COR-L47 (cell line): ENCODE measurements at places on chromosomes 12 and 14.

DNA sequence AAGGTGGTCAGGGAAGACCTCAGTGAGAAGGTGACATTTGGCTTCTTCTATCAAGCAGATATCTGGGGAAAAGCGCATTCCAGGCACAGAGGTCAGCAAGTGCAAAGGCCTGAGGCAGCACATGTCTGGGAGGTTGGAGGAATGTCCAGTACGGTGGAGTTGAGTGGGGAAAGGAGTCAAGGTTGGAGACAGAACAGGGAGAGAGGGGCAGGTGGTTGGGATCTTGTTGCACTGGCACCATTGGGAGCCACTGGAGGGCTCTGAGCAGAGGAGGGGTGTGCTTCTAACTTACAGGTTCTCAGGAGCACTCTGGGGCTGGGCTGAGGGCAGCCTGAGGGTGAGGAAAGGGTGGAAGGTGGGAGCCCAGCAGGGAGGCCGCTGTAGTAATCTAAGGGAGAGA lies 52.1 kb downstream of the EID3 start:
- no peak for DNase-seq

DNA sequence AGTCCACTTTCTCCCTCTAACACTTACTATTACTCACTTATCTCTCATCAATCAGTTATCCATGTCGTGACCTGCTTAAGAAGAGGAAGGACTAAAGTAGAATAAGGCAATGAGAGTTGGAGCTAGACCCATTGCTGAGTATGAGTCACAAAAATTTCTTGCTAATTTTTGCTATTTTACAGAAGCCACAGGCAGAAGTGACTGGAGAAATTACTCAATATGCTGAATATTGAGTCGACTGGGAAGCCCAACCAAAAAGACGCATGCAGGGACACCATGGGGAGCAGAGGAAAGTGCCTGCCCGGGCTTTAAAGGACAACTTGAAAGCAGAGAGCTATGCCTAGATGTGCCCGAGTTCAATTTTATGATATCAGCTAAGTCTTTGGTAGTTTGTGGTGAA lies 115.4 kb upstream of the FOXG1 start:
- no peak for DNase-seq

DNA sequence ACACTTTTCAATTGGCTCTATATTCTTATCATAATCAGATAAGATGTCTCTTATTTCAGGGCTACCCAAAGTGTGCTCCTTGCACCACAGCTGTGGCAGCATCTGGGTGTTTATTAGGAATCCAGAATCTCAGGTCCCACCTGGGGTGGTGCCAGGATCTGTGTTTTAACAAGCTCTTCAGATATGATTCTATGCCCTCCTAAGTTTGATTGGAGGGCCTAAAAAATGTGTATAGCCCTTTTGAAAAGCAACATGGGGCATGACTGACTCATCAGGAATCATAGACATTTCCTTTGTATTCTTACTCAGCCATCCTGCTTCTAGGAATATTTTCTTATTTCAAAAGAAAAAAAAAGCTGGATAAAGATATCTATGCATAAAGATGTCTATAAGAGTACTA lies 103.1 kb downstream of the HELB start:
- DNase-seq: no peak

GRCh38 chr14:75566321-75566720 lies 12.1 kb upstream of the FLVCR2 start:
- DNase-seq: no peak

DNA sequence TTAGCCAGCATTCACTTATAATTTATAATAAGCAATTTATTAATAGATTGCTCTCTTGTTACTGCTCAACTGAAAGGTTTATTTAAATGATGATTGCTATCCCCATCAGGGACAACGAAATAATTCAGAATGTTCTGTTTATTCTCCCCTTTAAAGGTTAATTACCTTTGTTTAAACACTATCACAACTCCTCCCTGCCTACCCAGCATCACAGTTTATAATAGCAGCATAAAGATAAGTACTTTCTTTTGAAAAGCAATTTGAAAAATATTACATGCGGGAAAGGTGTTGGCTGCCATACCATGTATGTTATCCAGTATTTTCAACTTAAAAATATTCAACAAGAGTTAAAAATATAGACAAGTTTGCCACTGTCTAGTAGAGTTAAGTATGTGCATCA lies 30.6 kb downstream of the SCAF11 start:
- DNase-seq: no peak

GRCh38 chr14:33510063-33510481 lies 440.8 kb downstream of the EGLN3 start:
- DNase-seq: no peak

DNA sequence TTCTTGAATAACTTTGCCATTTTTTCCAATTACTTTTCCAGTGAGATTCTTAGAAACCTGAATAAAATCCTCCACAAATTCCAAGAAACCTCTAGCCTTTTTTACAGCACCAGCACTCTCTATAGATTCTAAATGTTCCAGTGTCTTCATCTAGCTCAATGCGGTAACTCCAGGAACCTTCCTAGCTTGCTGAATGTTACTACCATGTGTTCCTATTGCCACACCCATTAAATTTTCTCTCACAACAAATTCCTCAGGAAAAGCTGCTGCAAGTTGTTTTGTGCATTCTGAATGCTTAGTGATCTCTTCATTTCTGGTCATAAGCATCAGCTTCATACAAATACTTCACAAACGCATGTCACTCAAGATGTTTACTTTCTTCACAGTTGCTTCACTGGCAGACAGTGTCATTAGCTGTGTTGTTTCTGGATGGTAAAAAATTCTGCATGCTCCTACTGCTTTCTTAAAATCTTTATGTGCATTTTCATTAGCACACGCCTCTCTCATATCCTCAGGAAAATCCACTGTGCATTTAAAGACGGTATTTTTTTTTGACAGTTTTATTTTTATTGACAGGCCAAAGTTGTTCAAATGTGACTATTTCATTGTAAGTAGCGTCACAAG lies 106.7 kb downstream of the PPHLN1 start:
- DNase-seq: no peak

- no peak for DNase-seq
These were observed 140.8 kb upstream of the PZP start for GRCh38 chr12:9348906-9349518.

- DNase-seq: no peak
These were observed 58.7 kb upstream of the NCOR2 start for GRCh38 chr12:124625867-124626675.

DNA sequence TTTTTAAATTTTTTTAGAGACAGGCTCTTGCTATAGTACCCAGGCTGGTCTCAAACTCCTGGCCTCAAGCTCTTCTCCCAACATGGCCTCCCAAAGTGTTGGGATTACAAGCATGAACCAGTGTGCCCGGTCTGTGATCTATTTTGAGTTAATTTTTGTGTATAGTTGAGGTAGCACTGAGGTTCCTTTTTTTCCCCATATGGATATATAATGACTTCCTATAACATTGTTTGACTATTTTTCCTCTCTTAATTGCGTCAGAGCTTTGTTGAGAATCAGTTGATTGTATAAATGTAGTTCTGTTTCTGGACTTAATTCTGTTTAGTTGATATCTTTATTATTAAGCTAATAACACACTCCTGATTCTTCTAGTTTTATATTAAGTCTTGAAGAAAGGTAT lies 8.6 kb upstream of the M6PR start:
- no peak for DNase-seq

DNA sequence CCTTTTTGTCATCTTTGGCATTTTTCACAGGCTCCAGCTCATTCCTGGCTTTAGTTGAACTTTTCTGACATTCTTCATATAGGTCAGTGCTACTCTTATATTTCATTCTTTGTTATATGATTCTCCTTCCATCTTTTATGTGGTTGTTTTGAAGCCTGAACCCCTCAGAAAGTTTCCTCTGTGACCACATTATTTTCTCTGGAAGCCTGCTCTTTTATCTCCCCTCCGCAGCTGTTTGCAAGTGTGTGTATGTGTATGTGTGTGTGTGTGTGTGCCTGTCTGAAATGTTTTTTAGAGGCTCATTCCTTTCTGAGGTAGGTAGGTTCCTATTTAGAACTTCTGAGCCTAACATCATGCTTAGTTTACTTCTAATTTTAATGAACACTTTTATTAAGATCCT lies 47.6 kb downstream of the ANO4 start:
- no peak for DNase-seq

DNA sequence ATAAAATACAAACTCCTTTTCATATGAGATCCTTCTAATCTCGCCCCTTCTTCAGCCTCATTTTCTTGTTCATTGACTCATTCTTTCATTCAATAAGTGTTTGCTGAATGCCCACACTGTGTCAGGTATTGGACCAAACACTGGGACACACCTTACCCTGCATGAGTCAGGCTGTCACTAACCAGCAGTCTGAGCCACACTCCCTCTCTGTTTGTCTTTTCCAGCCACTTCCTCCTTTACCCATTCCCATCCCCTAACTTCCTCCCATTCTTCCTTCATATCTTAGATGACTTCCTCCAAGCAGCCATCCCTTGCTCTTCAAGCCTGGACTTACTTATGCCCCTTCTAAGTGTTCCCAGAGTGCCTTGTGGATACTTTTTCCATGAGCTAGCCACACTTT lies 27.0 kb upstream of the HIF1A start:
- DNase-seq: no peak

DNA sequence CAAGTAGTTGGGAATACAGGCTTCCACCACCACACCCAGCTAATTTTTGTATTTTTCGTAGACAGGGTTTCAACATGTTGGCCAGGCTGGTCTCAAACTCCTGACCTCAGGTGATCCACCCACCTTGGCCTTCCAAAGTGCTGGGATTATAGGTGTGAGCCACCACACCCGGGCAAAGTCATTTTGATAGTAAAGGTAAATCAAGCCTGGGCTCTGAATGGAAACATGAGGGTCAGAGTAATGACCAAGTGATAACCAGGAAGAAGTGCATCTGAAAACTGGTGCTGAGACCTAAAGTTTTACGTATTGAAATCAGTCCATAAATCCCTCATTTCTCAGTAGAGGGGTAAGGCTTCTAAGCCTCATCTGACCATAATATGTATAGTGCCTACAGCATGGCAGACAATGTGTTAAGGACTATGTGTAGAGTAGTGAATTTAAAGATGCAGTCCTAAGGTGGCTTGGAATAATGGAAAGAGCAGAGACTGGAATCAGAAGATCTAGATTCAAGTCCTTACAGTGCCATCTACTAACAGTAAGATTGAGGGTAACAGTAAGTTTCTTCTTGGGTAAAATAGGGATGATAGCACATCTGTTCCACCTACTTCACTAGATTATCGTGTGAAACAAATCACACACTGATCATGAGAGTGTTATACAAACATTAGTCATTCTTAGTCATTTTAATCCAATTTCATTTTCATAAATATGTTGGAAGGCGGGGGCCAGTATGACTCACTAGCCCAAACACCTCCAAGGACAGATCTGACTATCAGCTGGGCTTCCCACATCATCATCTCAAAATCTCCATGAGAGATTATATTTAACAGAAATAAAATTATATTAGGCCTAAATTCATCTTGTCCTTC lies 11.2 kb downstream of the MAP4K5 start:
- DNase-seq: no peak

DNA sequence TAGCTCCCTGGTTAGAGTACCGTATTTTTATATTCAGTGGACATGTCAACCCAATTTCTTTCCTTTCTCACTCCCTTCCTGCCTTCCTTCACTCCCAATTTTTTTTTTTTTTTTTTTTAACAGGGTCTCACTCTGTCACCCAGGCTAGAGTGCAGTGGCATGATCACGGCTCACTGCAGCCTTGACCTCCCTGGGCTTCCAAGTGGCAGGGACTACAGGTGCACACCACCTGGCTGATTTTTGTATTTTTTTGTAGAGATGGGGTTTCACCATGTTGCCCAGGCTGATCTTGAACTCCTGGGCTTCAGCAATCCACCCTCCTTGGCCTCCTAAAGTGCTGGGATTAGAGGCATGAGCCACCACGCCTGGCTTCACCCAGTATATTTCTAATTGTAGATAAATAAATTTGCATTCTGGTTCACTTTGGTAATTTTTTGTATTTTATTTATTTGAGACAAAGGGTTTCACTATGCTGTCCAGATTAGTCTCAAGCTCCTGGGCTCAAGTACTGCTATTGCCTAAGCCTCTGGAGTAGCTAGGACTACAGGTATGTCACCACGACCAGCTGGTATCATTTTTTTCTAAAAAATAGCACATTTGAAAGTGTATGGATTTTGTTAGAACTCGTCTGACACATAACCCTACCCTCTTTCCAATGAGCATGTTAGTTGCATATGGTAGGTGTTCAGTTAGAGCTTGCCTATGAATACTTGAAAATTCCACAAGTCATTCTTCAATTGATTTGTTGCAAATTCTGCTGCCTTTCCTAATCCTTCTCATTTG lies 15.7 kb downstream of the SLC38A2 start:
- DNase-seq: no peak

DNA sequence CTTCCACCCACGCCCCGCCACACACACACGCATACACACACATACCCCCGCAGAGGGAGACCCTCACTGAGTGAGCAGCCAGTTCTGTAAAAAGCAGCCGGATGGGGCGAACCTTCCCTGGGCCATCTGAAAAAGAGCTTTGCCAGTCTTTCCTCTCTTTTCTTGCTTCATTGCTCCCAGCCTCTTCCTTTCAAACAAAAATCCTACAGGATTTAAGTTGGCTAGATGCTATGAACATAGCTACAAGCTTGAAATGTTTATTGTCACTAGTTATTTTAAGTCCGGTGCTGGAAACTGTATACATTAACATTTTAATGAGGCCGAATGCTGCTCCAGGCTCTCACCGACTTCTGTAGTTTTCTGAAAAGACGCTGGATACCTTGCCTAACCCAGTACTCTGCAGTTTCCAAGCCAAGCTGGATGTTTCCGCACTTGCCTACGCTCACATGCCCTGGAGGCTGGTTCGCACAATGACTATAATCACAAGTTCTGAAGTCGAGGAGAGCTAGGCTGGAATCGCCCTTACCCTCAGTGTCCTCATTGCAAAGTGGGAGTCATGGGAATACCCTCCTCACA lies 39.2 kb downstream of the LTBP2 start:
- DNase-seq: no peak

DNA sequence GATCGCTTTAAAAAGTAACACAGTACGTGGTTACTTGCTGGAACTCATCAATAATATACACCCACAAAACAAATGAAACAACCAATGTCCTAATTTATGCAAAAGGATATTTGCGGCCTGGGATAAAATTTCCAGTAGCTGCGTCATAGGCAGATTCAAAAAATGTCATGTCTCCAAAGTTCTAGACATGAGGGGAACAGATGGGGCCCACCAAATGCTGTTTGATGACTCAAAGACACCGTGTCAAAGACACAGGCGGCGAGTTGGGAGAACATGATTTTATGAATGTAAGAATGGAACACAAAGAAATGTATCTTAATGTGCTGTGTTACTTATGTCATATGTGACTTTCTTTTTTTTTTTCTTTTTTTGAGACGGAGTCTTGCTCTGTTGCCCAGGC lies 34.3 kb upstream of the NCOR2 start:
- no peak for DNase-seq

- no peak for DNase-seq
These were observed 557.7 kb downstream of the FSCB start for GRCh38 chr14:43949400-43949799.

GRCh38 chr14:24984846-24985589 lies 64.9 kb downstream of the STXBP6 start:
- peak; percentile 42 for DNase-seq

GRCh38 chr12:89160716-89161123 lies 191.6 kb downstream of the DUSP6 start:
- DNase-seq: no peak
